Sigmoid colon (tissue), 7 donors: ENCODE measurements at places on chromosomes 2 and 18. TPM values are rescaled to one million over a fixed set of nuclear protein-coding genes. Genes with fewer than 3 reads are reported as not detected.
A peak's percentile ranks its signal among the peaks of the same experiment; 100 is the strongest.

DNA sequence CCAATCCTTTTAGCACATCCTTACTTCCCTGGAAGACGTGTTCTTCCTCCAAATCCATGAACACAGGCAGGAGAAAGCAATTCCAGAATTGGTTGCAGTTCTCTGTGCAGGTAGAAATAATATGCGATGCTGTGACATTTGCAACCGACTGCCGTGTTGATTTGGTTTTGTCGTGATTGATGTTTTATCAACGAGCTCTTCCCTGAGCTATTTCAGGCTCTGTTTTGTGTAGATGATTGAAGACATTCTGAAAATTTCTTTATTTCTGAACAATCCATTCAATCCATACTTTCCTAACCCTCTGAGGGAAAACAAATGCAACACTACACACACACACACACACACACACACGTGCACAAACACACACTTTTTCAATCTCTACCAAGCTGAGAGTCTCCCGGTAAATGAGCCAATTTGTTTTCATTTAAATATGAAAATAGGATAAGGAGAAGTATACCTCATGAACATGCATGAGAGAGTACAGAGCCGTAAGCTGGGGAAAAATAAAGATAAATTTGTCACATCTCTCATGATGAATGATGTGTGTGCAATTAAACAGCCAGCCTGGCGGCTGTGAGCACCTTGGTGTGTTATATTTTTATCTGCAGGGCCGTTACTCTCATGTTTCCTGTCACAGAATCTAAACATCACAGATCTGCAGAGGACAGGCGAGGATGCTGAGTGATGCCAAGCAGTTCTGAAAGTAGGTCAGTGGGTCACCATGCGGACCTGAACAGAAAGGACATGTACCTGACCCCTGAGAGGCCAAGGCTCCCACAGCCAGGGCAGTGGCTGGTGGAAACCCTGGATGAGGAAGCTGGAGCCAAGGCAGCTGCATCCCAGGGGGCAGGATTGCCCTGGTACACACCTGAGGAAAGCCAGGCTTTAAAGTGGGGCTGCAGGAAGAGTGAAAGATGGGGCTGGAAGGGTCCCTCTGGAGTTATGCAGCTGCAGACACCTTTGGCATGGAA is 64.8 kb downstream of the PDCL3 start:
- no peak for DNase-seq
- H3K27ac ChIP-seq, result no peak overlapping the region
- H3K4me3 ChIP-seq, result no peak overlapping the region
- H3K36me3 ChIP-seq, result no peaks in the 10 kb centered on the region
- no peaks in the 10 kb centered on the region for H3K27me3 ChIP-seq

DNA sequence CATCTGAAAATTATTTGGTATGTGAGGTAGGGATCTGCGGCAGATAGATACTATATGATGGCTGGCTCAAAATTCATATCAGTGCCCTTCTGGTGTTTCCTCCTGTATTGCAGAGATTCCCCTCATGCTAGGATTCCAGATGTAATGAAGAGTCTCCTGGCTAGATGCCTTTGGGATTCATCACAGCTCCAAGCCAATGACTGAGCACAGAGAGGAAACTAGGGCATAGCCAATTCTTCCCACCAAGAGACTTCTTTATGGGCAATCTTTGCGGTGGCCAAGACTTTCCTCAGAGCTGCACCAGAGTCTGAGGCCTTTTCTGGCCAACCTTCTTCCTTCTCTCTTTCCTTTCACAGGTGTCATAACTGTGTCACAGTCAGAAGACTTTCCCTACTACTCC is 25.5 kb upstream of the CIB4 start:
- H3K4me3 ChIP-seq, result no peak overlapping the region
- H3K4me1 ChIP-seq, result no peaks in the 10 kb centered on the region
- no peaks in the 10 kb centered on the region for H3K27me3 ChIP-seq
- H3K27ac ChIP-seq, result no peak overlapping the region
- no peak for DNase-seq

DNA sequence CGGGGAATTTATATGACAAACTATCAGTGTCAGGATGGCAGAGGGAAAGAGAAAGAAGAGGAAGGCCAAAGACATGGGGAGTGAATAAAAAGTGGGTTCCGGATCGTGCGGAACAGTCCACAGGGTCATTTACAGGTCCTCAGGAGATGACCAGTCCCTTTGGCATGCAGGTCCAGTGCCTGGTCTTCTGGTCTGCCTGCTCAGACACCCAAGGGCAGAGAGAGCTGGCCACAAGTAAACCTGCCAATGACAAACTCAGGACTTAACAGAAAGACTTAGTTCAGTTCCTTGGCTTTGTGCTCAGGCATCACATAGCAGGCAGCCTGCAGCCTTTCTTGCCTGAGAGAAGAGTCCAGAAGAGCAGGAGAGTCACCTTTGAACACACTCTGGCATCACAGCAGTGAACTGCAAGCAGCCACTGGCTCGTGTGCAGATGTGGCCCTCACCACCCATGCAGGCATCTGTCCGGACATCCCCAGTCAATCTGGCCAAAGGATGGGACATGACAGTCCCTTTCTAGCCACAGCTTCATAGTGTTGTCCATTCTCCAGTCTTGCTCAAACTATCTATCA is 14.0 kb downstream of the TMEM127 start:
- H3K4me1 ChIP-seq, result no peaks in the 10 kb centered on the region
- peak; percentile 75 for DNase-seq
- H3K27me3 ChIP-seq, result no peaks in the 10 kb centered on the region
- peak overlapping the region; percentile 33 for H3K27ac ChIP-seq

DNA sequence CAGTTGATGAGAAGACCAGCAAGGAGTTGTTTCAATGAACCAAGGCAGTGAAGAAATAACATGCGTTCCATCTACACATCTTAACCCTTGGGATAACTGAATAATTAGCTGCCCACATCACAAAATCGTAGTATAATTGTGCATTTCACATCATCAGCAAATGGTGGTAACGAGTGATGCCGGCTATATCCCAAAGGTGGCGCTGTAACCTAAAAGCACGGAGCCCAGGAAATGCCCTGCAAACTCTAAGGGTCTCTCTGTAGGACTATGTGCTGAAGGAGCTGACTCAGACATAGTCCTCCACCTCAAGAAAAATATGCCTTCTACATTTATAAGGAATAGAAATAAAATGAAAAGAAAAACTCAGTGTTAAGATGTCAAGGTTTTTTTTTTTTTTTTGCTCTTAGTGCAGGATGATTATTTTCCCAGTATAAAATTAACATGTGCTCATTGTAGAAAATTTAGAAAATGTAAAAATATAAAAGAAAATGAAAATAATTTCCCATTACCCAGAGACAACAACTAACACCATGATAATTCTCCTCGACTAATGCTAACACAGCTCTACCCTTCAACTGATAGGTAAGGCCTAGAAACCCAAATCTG is 23.1 kb upstream of the DSG3 start:
- no peaks in the 10 kb centered on the region for H3K36me3 ChIP-seq
- no peak overlapping the region for H3K4me3 ChIP-seq
- H3K27me3 ChIP-seq, result no peaks in the 10 kb centered on the region
- DNase-seq, result no peak
- no peaks in the 10 kb centered on the region for H3K4me1 ChIP-seq
- no peak overlapping the region for H3K27ac ChIP-seq

DNA sequence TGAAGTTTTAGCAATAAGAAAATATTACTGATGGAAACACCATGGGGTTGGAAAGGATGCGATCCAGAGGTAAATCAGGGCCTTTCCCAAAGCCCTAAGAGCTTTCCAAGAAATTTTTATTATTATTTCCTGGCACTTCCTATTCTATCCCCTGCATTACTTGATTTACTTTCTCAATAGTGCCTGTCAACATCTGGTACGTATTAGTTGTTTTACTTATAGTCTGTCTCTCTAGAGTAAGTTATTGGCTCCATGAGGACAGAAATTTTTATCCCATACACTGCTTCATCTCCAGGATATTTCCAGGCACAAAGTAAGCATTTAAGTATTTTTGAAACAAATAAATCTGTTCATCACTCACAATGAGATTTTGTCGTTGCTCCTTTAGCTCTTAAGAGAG is 18.1 kb downstream of the PPP4R1 start:
- no peaks in the 10 kb centered on the region for H3K4me1 ChIP-seq
- H3K27me3 ChIP-seq, result no peaks in the 10 kb centered on the region
- no peak overlapping the region for H3K4me3 ChIP-seq
- DNase-seq, result no peak

GRCh38 chr2:217741381-217741955 is 261.3 kb downstream of the TNS1 start:
- H3K27ac ChIP-seq, result peak overlapping the region; percentile 56
- no peaks in the 10 kb centered on the region for H3K4me1 ChIP-seq
- DNase-seq, result no peak
- H3K4me3 ChIP-seq, result no peak overlapping the region

- no peaks in the 10 kb centered on the region for H3K27me3 ChIP-seq
- no peak overlapping the region for H3K27ac ChIP-seq
- no peak for DNase-seq
- H3K4me1 ChIP-seq, result no peaks in the 10 kb centered on the region
- H3K4me3 ChIP-seq, result no peak overlapping the region
- H3K36me3 ChIP-seq, result no peaks in the 10 kb centered on the region
Observed at GRCh38 chr2:45128580-45128997, 119.3 kb upstream of the SIX2 start.

GRCh38 chr2:233288663-233289062 is 19.0 kb upstream of the SAG start:
- H3K27ac ChIP-seq, result no peak overlapping the region
- peak; percentile 14 for DNase-seq
- peaks cover 69% of the 10 kb centered on the region for H3K36me3 ChIP-seq
- H3K27me3 ChIP-seq, result no peaks in the 10 kb centered on the region
- no peak overlapping the region for H3K4me3 ChIP-seq

DNA sequence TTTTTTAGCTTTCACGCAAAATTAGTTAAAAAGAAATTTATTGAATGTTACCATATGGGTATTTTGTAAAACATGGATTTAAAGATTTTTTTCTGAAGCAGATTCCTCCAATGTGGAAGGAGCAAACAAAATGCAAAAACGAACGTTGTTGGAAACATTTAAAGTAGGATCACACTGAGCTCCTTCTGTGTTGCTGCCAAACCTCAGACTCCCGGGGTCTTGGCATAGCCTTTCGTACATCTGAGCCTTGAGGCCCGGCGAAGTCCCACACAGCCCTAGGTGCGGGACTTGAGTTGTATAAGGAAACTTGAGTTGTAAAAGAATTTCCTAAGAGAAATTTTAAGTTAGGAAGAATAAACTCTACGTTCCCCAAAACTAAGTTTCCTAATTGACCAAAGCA is 52.0 kb upstream of the CD226 start:
- H3K27me3 ChIP-seq, result no peaks in the 10 kb centered on the region
- H3K27ac ChIP-seq, result no peak overlapping the region

CCDC74B gene
- 4.3 TPM for total RNA-seq

RNU2-63P gene
- total RNA-seq, result not detected

PLEK gene
- 7.4 TPM for total RNA-seq
